ENCODE measurements at places on chromosomes 2 and 18.

DNA sequence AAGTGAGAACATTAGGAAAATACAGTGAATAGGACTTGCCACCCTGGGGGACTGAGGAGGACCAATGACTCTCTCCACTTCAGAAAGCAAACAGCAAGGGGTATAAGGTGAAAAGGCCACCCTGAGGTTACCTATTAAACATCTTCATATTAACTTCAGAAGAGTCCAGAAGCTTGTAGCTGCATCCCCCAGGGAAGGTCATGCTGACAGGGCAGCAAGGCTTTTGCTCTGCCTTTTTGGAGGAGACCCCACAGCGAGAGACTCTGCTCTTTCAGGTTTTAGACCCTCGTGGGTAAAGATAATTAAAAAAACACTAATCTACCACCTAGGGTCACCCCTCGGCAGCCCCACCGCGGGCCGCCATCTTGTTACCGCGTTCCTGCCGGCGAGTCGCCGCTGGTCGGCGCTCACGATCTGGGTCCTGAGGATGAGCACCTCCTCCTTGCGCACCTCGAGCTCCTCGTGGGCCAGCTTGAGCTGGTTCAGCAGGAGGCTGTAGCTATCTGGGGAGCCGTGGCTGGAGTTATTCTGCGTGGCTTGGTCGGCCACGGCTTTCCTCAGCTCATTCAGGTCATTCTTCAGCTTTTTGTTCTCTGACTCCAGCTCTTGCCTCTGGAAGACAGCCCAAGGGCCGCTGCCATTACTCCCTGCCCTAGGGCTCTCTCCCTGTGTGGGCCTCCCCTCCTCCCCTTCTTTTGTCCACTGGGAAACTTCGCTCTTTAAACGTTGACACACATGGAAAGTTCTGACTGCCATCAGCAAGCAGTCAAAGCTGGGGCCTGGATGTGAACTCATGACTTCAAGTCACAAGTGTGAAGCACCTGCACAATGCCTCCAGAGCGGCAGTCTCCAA, 50.7 kb upstream of the ACAA2 start:
- no peak for DNase-seq

GRCh38 chr2:72159211-72159993, 11.7 kb upstream of the CYP26B1 start:
- DNase-seq: no peak

DNA sequence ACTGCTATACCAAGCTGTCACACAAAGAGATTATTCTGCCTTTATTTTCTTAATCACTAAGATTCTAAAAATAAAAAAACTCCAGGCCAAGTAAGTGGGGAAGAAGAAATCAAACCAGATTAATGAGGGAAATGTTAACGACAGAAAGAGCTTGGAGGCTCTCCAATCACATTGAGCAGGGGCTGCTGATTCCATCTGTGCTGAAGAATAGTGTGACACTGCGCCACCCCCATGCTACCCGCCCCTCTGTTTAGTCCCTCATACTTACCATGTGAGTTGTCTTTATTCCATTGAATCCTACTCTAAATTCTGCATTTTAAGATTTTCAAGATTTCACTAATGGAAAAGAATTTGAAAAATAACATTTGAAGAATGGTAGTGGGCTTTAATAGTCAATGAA, 998.0 kb upstream of the CDH2 start:
- no peak for DNase-seq

DNA sequence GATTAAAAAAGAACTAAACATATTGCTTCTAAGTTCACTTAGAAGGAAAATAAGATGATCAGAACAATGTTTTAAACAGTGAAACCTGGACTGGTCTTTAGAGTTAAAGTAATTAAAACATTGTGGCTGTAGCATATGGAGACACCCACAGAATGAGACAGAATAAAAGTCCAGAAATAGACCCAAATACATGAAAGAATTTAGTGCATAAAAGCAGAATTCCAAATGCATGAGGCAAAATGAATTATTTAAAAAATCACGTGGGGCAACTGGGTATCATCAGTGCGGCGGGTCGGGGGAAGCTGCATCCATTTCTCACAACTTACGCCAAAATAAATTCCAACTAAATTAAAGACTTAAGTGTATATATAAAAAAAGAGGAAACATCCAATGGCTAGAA, 12.1 kb downstream of the RNF149 start:
- no peak for DNase-seq

- DNase-seq: no peak
Observed at GRCh38 chr2:105867587-105867986, 122.9 kb downstream of the NCK2 start.

GRCh38 chr18:44897411-44897810, 216.7 kb downstream of the SETBP1 start:
- DNase-seq: no peak

GRCh38 chr2:42846932-42847595, 54.7 kb upstream of the HAAO start:
- no peak for DNase-seq

DNA sequence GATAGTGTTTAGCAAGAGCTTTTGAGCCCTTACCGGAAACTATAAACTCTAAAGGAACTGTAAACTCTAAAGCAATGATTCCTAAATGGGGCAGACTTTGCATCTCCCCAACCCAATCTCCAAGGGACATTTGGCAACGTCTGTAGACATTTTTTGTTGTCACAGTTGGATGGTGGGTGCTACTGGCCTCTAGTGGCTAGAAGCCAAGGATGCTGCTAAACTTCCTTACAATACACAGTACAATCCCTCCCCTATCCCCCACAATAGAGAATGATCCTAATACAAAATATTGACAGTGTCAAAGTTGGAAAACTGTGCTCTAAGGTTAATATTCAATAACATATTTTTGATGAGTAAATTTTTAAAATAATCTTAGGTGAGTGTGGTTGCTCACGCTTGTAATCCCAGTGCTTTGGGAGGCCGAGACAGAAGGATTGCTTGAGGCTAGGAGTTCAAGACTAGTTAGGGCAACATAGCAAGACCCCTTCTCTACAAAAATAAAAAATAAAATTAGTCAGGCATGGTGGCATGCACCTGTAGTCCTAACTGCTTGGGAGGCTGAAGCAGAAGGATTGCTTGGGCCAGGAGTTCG, 66.7 kb downstream of the PTPN4 start:
- no peak for DNase-seq

GRCh38 chr2:109446278-109447131, 167.3 kb downstream of the SEPTIN10 start:
- no peak for DNase-seq

GRCh38 chr2:120334068-120334467, 11.9 kb upstream of the INHBB start:
- no peak for DNase-seq

DNA sequence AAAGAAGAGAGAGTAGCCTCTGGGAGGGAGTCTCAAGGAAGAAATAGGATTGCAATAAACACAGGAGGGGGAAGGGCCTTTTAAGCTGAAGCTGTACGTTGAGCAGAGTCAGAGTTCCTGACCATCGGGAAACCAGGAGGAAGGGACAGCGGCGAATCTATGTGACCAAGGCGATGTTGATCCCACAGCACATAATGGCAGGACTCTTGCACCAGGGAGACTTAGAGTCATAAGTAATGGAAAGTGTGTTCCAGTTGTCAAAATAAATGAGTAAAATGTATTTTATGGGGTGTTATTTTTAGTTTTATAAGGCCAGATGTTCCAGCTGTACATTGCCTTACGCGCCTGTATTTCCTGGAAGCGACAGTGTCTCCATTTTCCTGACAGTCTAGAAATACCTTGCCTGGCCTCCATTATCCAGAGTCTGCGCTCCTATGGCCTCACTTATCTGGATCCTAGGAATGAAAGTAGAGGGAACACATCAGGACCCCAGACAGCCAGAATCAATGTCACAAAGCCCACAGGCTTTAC, 152.8 kb upstream of the COPS8 start:
- DNase-seq: no peak

- no peak for DNase-seq
Observed at GRCh38 chr2:227043981-227044380, 120.0 kb downstream of the COL4A4 start.

DNA sequence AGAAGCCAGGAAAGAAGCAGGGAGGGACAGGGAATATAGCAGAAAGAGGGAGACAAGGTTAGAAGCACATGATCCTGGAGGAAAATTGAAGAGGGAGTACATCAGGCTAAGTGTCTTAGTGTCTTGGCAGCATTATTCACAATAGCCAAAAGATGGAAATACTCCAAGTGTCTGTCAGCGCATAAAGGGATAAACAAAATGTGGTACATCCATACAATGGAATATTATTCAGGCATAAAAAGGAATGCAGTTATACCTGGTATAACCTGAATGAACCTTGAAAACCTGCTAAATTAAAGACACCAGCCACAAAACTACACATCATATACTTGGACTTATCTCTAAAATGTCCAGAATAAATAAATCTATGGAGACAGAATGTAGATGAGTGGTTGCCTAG, 219.1 kb upstream of the PID1 start:
- no peak for DNase-seq

DNA sequence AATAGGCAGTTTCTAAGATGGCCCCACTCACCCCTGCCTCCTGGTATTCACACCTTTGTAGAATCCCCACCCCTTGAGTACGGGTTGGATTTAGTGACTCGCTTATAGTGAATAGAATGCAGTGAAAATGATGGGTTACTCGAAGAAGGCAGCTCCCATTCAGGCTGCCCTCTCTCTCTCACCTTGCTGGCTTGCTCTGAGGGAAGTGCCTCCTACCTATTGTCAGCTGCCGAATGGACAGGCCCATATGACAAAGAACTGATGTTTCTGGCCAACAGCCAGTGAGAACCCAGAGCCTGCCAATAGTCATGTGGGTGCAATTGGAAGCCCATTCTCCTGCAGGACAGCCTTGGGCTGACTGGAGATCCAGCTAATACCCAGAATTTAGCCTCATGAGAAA, 22.1 kb upstream of the RNF103 start:
- DNase-seq: no peak

GRCh38 chr18:42338683-42339082, 383.6 kb downstream of the PIK3C3 start:
- DNase-seq: no peak

GRCh38 chr18:10190564-10190963, 263.9 kb upstream of the APCDD1 start:
- DNase-seq: no peak

DNA sequence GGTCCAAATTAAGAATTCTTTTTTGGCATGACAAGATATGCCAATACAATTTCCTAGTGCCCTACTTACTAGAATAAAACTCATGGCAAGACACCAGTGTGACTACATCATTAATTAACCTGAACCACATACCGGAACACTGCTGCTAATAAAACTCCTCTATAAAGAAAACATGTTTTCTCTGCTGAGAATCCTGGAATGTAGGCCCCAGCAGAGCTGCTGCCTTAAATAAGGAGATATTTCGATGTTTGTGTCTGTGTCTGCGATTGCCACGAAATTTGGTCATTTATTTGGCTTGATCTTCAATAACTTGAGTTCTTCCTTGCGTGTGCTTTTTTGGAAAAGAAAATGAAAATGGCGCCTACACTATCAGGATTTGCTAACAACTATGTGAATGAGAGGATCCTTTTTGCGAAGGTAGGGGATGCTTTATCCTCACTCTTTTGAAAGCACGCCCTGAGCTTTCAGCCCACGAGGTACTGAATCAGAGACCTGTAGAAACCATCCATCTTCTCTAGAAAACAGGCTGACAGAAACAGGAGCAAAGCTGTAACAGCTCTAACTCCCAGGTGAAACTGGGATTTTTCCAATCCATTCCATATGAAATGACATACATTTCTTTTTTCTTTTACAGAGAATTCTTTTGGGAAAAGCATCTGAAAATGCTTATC, 27.0 kb downstream of the KLF7 start:
- no peak for DNase-seq

GRCh38 chr2:160373666-160374065, 119.9 kb downstream of the RBMS1 start:
- no peak for DNase-seq

DNA sequence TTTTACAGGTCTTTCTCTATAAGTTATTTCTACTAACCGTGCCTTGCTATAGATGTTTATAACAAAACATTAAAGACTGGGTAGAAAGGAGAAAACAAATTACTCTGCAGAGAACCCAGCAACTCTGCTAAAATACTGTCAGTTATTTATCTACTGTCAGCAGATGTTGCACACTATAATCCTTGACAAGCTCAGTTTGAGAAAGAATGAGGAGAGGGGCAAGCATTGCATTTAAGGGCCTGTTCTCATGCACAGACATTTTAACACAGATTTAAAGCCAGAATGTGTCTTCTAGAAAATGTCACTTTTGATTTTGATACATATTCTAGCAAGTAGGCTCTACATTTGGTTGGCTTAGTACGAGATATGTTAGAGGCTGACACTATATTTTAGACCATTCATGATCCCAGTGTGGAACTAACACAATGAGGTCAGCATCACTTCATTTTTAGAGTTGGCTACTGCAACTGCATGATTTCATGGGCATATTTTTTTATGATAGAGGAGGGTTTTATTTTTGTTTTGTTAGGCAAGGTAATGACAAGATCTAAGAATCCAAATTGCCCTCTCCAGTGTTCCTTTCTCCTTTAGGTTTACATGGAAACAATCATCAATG, 516.4 kb downstream of the ZEB2 start:
- DNase-seq: no peak

Measured in stimulated activated CD8-positive, alpha-beta memory T cell treated with anti-CD3 and anti-CD28 coated beads, Interleukin-4, amount 100 ng/mL, for 4 hours (primary cell).